Stimulated activated CD4-positive, alpha-beta T cell treated with anti-CD3 and anti-CD28 coated beads, Interleukin-15, amount 100 ng/mL, for 48 hours (primary cell): ENCODE measurements at places on chromosomes 4 and X.

DNA sequence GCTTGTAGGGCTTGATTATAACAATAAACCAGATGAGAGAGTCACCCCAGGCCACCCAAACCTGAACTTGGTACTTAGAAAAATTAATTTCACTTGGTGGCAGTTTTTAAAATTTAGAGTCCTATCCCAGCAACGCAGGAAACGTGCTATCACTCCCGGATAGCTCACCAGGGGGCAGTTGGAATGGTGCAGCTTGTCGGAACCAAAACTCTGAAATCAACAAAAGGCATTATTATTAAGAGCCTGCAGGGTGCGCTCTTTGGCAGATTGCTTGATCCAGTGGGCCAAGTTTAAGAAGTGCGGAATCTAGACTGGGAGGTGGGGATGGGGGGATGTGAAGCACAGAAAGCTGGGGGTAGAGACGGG lies 2.4 kb downstream of the FRAS1 start:
- no peak for DNase-seq

DNA sequence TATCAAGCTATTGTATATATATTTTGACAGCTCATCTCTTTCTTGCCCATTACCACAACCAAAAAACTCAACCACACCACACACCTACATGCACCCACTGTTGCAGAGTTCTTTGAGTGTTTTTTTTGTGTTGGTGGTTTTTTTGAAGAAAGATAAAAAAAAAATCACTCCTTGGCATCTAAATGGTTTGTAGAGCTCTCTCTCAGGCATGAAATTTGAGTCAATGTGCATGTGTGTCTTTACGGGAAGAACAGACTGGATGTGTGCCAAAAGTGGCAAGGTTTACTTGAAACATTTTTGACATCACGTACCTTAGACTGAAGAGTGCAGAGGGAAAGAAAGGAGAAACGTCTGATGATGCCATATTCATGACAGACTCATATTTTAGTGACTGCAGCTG lies 154.2 kb downstream of the FHIP1A start:
- no peak for DNase-seq

GRCh38 chr4:15868111-15868510 lies 70.4 kb downstream of the FGFBP1 start:
- DNase-seq, result no peak

DNA sequence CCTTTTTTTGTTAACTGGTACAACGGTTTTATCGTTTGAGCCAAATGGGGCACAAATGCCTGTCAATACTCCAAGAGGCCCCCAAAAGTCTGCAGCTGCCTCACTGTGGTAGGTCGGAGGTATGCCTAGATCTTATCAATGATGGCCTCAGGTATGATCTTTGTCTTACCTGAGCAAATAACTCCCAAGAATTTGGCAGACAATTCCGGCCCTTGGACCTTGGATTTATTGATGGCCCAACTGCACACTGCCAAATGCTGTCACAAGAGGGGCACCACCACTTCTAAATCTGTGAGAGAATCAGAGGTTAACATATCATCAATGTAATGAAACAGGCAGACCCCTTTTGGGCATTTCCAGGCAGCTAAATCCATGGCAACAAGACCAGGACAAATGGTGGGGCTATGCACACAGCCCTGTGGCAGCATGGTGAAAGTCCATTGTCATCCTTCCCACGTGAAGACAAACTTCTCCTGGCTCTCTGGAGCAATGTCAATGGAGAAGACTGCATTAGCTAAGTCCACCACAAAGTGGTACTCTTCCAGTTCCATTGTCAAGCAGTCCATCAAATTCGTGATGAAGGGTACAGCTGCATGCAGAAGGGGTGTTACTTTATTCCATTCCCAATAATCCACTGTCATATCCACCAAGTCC lies 28.6 kb downstream of the CXCL13 start:
- no peak for DNase-seq

- DNase-seq, result no peak
Measured at GRCh38 chrX:23035493-23035892, 35.7 kb downstream of the DDX53 start.

DNA sequence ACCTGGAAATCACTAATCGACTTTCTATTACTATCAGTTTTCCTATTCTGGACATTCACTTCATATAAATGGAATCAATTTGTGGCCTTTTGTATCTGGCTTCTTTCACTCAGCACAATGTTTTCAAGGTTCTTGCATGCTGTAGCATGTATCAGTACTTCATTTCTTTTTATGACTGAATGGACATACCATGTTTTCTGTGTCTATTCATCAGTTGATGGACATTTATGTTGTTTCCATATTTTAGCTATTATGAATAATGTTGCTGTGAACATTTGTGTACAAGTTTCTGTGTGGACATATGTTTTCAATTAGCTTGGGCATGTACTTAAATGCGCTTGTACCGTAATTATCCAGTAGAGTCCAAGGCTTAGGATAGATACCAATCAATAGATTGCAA lies 19.9 kb upstream of the RELL1 start:
- no peak for DNase-seq

- DNase-seq, result no peak
Measured at GRCh38 chr4:138999666-139000065, 15.9 kb upstream of the NOCT start.

- no peak for DNase-seq
Measured at GRCh38 chrX:53116101-53116500, 22.2 kb downstream of the KANTR start.

DNA sequence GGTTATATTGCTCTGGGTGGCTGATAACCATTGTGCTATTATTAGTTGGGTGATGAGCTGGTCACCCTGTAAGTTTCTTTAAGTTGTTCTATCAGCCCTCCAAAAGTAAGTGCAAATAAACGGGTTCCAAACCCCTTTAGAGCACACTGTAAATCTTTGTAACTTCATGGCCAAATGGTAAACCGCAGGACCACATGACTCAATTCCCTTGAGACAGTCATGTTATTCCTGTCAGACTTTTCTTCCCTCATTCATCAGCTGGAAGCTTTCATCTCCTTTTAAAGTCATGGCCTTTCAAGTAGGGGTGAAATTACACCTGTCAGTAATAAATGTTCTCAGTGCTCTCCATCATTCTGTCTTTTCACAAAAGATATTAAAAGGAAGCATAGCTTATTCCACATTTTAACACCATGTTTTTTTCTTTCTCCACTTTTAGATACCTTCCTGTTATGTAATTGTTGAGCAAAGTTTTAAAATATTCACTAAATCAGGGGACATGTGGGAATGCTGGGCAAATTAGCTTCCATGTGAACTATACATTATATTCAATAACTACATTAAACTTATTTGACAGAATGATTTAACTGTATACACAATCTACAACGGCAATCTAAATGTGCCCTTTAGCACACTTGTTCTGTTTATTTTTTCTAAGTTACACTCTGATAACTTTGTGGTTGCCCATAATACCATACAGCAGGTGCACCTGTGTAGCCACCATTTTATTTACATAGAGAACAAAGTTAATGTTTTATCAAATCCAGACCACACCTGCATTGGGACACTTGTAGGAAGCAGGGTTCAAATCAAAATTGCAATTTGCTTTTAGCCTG lies 275.5 kb downstream of the CFAP299 start:
- no peak for DNase-seq

GRCh38 chrX:153625271-153626024 lies 21.6 kb upstream of the DUSP9 start:
- no peak for DNase-seq

DNA sequence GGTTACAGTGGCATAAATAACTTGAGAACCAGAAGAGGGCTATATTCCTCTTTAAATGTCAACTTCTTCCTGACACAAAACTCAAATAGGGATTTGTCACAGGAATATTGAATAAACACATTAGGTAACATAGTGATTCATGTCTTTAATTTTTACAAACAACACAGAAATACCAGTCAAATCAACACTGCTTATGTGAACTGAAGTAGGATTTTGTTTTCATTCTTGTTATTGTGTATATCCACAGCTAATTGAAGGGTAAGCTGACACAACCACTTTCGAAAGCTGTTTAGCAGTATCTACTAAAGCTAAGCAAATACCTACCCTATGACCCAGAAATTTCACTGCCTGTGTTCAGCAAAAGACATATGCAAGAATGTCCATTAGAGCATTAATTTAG lies 120.4 kb upstream of the EOLA2 start:
- DNase-seq, result no peak

GRCh38 chr4:146076081-146076480 lies 99.4 kb upstream of the LSM6 start:
- no peak for DNase-seq

DNA sequence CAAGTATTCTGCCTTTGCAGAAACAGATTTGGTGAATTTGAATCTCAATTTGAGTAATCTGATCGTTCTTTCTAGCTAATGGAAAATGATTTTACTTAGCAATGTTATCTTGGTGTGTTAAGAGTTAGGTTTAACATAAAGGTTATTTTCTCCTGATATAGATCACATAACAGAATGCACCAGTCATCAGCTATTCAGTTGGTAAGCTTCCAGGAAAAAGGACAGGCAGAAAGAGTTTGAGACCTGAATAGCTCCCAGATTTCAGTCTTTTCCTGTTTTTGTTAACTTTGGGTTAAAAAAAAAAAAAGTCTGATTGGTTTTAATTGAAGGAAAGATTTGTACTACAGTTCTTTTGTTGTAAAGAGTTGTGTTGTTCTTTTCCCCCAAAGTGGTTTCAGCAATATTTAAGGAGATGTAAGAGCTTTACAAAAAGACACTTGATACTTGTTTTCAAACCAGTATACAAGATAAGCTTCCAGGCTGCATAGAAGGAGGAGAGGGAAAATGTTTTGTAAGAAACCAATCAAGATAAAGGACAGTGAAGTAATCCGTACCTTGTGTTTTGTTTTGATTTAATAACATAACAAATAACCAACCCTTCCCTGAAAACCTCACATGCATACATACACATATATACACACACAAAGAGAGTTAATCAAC lies 15.3 kb downstream of the PLP1 start:
- no peak for DNase-seq

GRCh38 chr4:26724534-26724933 lies 136.1 kb upstream of the STIM2 start:
- DNase-seq, result no peak

DNA sequence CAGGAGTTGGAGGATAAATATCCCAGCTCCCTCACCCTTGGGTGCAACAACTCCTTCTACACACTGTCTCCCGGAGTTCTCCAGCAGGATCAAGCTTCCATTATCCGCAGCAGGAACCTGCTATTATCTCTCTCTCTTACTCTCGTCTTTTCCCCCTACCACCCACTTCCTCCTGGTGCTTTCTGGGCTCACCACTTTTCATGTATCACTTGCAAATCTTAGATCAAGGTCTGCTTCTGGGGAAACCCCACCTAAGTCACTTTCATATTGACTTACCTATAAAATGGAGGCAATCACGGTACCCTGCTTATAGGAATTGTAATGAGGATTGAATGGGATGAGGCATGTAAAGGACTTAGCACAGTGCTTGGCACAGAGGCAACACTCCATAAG lies 589.5 kb downstream of the BCOR start:
- DNase-seq, result peak; percentile 8

DNA sequence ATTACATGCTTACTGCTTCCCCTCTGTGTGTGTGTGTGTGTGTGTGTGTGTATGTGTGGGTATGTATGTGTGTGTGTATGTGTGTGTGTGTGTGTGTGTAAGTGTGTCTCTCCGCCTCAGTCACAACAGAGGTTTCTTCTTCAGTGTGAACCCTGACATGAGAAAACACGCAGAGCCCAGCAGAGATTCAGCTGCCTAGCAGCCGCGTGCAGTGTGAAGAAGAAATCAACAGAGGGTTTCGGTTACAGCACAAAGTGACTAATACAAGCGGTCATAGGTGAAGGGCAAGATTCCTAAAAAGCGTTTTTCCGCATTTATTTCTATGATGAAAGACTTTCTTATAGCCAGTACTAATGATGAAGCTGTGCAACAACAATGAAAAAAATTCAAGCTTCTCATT lies 55.3 kb upstream of the ZFP42 start:
- DNase-seq, result no peak

DNA sequence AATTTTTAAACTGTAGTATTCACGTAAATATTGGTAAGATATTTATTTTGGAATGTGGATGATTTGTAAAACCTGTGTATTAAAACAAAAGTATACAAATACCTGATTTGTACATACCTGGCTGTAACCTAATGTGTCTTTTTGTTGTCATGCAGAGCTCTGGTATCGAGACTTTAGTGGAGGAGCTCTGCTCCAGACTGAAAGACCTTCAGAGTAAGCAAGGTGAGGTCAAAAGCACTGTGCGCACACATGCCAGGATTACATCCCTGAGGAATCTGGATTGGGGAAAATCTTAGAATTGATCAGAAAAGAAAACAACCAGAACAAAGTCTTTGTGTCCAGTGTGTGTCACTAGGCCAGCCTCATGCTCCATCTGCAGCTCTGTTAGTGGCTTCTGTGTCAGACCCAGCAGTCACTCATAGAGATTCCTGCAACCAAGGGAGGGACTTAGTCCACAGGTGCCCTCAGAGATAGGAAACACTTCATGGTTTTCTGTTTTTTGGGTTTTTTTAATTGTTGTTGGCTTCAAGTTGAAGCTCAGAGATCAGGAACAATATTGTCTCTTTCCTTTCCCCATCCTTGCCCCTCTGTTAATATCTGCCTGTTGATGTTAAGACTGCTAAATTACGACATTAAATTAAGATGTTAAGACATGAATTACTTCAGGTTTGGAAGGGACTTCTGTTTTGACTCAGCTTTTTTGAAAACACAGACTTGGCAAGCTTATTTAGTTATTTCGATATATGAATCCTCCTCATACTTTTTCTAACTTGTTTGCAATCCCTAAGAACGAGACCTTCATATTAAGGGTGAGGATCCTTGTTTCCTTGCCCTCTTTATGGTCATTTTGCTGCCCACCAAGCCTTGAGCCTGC lies 52.4 kb upstream of the TBC1D14 start:
- DNase-seq, result no peak

GRCh38 chr4:16532240-16532970 lies 306.1 kb upstream of the TAPT1 start:
- DNase-seq, result no peak

DNA sequence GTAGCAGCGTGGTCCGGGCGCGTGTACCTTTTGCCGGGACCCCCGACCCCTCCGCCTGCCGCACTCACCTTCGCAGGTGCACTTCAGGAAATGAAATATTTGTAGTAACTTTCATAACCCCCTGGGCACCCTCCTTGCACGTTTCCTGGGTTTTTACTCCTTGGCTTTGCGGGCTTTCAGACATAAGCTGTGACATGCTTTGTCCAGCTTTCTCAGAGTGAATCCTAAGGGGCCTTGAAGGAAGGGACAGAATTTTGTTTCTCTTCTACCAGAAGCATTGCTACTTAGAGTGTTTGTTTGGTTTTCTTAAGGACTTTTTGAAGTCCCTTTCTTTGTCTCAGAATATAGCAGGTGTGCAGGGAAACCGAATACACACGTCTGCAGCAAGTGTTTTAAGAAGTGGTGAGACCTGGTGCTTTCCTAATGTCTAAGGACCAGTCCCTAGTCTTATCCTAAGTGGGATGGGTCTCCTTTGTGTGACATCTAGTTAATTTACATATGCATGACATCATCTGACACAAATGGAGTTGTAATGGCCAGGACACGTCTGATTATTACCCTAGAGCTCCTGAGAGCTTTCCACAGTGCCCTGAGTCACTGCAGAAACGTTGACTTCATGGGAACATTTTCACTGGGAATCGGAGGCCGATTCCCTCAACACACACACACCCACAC lies 1.3 kb downstream of the FAM149A start:
- DNase-seq, result no peak

GRCh38 chr4:128517739-128518510 lies 230.3 kb upstream of the PGRMC2 start:
- DNase-seq, result no peak

GRCh38 chrX:6041630-6042029 lies 187.0 kb downstream of the NLGN4X start:
- no peak for DNase-seq
